ENCODE measurements at places on chromosomes 2 and 18.

DNA sequence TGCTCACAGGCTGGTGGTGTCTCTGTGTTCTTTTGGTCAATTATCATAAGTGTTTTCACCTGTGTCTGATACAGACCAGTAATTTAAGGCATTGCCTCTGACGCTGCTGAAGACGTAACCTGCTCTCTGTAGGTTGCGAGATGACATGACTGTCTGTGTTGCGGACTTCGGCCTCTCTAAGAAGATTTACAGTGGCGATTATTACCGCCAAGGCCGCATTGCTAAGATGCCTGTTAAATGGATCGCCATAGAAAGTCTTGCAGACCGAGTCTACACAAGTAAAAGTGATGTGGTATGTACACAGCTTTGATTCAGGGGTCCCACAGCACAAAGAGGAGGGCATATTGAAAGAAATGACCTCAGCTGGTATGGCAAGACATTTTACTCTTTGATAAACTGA lies 33.8 kb upstream of the TMEM87B start:
- no peak overlapping the region for H3K4me3 ChIP-seq
- no peak overlapping the region for H3K27ac ChIP-seq
- H3K4me1 ChIP-seq: no peaks in the 10 kb centered on the region

DNA sequence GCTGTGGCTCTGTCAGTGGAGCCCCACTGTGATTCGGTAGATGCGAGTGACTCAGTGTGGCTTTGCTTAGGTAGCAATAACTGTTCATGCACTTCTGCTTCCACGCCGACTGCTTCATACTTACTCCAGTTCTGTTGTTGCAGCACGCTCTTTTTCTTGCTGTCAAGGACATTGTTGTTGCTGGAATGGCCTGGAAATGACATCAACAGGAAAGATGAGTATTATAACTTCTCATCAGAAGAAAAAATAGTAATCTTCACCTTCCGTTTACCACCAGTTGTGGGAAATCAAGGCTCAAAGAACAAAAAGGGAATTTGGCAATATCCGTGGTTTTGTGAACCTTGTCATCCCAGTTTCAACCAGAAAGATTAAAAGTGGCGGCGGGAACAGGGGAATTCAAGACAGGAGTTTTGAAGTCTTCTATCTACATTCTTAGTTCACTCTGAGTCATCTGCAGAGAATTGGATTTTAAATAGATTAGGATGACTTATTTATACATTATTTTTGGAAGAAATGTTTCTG lies 8.3 kb downstream of the TM4SF20 start:
- peaks cover 2% of the 10 kb centered on the region for H3K27me3 ChIP-seq
- H3K36me3 ChIP-seq: no peaks in the 10 kb centered on the region
- peak overlapping the region; percentile 11 for H3K27ac ChIP-seq
- DNase-seq: no peak
- no peaks in the 10 kb centered on the region for H3K4me1 ChIP-seq

DNA sequence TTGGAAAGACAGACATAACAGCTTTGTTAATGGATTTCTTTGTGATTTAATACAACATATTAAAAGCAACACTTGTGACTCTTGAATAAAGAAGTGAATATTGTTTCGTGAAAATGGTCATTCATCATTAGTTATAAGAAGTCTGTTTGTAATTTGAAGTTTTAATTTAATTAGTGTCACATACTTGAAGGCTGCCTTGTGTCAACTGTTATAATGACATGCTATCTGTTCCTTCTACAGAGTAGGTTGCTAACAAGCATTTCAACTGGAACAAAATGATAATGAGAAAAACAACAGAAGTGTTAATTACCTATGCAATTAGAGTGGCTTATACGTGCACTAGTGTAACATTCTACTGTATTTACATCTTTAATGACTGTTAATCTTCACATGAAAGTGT lies 624.7 kb downstream of the LRP1B start:
- H3K36me3 ChIP-seq: no peaks in the 10 kb centered on the region
- H3K27ac ChIP-seq: no peak overlapping the region
- no peak for DNase-seq
- H3K27me3 ChIP-seq: no peaks in the 10 kb centered on the region
- no peaks in the 10 kb centered on the region for H3K4me1 ChIP-seq

DNA sequence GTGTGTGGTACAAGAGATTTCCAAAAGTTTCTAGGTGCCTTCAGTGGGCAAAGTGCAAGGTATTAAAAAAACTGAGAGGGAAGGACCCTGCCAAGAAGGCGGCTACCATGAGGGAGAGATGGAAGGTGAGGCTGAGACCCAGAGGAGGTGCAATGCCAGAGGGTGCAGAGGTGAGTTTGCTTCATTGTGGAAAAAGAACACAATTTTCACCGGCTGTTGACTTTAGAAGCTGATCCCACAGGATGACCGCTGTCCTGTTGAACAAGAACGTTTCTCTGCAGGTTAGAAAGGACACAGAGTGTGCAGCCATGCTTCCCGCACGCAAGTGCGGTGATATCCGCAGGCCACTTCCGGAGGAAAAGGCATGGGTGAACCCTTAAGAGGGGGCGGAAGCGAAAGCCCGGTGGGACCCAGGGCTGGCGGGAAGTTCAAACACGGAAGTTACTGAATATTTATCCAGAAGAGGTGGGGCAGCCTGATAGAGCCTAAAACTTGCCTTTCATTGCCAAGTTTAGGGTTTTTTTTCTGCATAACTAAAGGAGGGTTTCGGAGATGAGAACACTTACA lies 16.6 kb downstream of the SP110 start:
- H3K36me3 ChIP-seq: peaks cover 31% of the 10 kb centered on the region
- H3K27me3 ChIP-seq: no peaks in the 10 kb centered on the region
- DNase-seq: no peak

GRCh38 chr2:186950694-186951093 lies 101.7 kb upstream of the ZSWIM2 start:
- H3K36me3 ChIP-seq: no peaks in the 10 kb centered on the region
- peaks cover 17% of the 10 kb centered on the region for H3K4me1 ChIP-seq
- no peak overlapping the region for H3K27ac ChIP-seq
- H3K27me3 ChIP-seq: no peaks in the 10 kb centered on the region
- no peak for DNase-seq

GRCh38 chr18:60445341-60445740 lies 72.8 kb upstream of the MC4R start:
- H3K4me3 ChIP-seq: no peak overlapping the region
- H3K4me1 ChIP-seq: no peaks in the 10 kb centered on the region
- no peaks in the 10 kb centered on the region for H3K36me3 ChIP-seq
- no peak for DNase-seq
- peaks cover 1% of the 10 kb centered on the region for H3K27me3 ChIP-seq

GRCh38 chr2:26169226-26169625 lies 3.7 kb upstream of the GAREM2 start:
- H3K27me3 ChIP-seq: peaks cover 17% of the 10 kb centered on the region
- H3K36me3 ChIP-seq: peaks cover 7% of the 10 kb centered on the region
- peaks cover 10% of the 10 kb centered on the region for H3K4me1 ChIP-seq
- DNase-seq: no peak
- H3K27ac ChIP-seq: no peak overlapping the region
- no peak overlapping the region for H3K4me3 ChIP-seq

DNA sequence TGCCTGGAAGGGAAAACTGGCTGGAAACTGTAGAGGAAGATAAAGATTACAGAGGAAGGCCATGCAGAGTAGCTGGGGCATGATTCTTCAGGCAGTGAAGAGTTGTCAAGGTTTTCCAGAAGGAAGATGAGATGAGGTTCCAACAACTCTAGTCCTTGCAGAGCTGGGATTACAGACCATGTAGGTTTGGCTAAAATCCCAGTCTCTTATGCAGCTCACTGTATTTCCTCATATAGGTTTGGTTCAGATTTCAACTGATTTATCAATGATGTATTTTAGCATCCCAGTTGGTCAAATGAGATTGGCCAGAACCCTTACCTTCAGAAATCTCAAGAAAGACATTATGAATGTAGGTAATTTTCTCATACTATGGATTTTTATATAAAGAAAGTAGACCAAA lies 16.4 kb downstream of the FAP start:
- DNase-seq: no peak
- no peaks in the 10 kb centered on the region for H3K4me1 ChIP-seq
- peaks cover 8% of the 10 kb centered on the region for H3K27me3 ChIP-seq
- no peak overlapping the region for H3K27ac ChIP-seq

GRCh38 chr2:72681016-72681995 lies 144.5 kb downstream of the EXOC6B start:
- no peak overlapping the region for H3K27ac ChIP-seq
- DNase-seq: no peak
- peaks cover 2% of the 10 kb centered on the region for H3K4me1 ChIP-seq

DNA sequence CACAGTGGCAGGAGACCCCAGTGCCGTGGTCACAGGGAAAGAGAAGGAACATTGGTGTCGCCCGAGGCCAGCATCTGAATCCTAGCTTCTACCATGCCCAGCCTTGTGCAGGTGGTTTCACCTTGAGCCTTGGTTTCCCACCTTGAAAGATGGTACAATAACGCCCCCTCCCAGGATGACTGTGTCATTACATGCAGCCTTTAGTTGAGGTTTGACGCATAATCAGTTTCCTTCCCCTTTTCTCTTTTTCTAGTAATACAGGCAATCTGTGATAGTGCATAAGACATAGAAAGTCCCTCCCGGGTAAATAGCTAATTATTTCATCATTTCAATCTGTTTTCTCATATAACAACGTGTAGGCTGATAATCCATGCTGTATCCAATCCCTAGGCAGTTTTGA lies 29.8 kb upstream of the ZNF407 start:
- DNase-seq: no peak
- H3K4me3 ChIP-seq: no peak overlapping the region
- peaks cover 12% of the 10 kb centered on the region for H3K36me3 ChIP-seq
- H3K27ac ChIP-seq: no peak overlapping the region
- H3K27me3 ChIP-seq: peaks cover 27% of the 10 kb centered on the region
- H3K4me1 ChIP-seq: no peaks in the 10 kb centered on the region

DNA sequence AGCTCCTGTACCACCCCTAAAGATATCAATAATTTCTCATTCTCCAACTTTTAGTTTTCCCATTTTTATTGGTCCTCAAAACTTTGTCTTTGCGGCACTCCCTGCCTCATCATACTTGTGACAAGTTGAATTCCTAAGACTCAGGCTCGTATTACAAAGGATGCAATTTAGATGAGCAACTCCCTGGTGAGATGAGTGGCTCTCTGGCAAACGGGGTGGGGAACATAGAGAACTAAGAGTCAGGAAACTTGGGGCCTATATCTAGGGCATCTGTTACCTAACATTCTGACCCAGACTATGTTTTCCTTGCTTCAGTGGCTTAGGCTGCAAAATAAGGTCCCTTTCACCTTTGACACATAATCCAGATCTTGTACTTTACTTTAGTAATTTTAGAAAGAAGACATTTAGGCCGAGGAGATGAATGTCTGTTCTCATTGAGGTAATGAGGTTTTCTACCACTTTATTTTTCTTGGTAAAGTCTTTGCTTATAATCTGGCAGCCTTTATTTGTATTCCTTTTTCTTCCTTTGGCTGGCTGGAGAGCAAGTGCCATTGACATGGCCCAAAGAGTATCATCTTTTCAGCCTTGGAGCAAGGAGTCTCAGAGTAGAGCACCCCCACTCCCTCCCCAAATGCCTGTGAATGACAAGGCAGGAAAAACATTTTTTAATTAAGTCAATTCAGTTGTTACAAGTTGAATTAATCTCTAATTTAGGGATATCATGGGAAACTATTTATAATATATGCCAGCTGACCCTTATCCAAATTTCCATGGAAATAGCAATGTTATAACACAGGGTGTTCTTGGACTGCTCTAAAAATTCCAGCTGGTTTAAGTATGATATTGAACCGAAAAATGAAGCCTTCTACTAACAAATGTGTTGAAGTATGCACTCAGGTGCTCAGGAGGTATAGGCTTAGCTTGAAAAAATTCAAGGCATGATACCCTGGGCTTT lies 15.2 kb downstream of the TSPYL6 start:
- no peak for DNase-seq
- peaks cover 3% of the 10 kb centered on the region for H3K36me3 ChIP-seq
- H3K4me1 ChIP-seq: no peaks in the 10 kb centered on the region

- no peak overlapping the region for H3K27ac ChIP-seq
- H3K27me3 ChIP-seq: peaks cover 2% of the 10 kb centered on the region
- no peak for DNase-seq
- H3K4me3 ChIP-seq: no peak overlapping the region
- no peaks in the 10 kb centered on the region for H3K36me3 ChIP-seq
Measured at GRCh38 chr2:100339823-100340222, 17.5 kb upstream of the LONRF2 start.

Measured in naive thymus-derived CD8-positive, alpha-beta T cell (primary cell).